Stimulated activated CD8-positive, alpha-beta memory T cell treated with anti-CD3 and anti-CD28 coated beads, Interleukin-4, amount 100 ng/mL, for 4 hours (primary cell): ENCODE measurements at places on chromosomes 2 and 18.

DNA sequence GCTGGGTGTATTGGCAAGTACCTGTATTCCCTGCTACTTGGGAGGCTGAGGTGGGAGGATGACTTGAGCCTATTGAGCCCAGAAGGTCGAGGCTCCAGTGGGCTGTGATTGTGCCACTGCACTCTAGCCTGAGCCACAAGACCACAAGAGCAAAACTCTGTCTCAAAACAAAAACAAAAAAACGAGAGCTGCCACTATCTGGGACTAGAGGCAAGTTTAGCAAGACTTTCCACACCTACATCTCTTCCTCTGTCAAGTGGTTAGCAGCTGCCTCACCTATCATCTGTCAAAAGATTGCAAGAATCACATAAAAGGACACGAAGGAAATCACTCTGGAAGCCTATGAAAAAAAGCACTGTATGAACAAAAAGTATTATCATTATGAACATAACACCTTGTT, 55.2 kb upstream of the RIOK3 start:
- DNase-seq, result no peak

DNA sequence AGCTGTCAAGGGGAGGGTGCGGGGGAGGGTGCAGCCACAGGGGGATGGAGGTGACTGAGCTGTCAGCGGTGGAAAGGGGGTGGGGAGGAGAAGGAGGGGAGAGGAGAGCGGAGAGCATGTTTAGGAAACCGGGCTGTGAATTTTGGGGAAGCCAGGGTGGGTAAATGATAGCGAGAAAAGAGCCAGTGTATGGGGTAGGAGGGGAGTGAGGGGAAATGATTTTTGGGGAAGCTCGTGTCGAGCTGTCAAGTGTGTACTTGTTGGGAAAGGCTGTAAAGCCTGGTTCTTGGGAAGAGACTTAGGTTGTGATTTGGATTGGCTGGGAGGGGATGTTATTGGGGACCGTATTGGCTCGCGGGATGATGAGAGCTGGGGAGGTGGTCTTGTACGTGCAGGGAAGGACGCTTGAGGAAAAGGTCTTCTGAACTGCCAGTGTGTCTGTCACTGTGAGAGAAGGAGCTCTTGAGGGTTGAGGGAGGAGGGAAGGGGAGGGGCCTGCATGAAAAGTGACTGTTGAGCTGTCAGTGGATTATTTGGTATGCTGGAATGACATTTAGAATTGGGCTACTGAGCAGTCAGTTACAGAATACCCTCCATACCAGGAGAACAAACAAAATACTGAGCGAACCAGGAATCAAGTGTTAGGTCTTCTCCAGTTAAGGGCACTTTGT, 1.0 kb downstream of the UBR3 start:
- peak; percentile 26 for DNase-seq

DNA sequence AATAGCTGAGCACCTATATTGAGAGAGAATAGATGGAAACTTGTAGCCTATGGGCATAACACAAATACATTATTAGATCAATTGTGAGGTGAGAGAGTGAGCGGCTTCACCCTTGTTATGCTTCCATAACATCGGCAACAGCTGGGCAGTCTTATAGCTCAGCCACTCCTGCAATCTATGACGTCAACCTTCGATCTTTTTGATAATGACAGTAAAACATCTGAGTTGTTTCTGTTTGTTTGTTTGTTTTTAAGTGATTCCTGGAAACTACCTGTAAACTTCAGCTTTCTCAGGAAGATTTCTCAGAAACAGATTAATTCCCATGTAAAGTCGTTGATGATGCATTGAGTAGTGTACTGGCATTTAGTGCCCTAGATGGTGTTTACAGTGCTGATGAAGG, 90.0 kb downstream of the DSEL start:
- DNase-seq, result no peak

GRCh38 chr2:38485734-38486133, 108.7 kb upstream of the ATL2 start:
- no peak for DNase-seq

- no peak for DNase-seq
Observed at GRCh38 chr2:150379166-150379565, 108.3 kb downstream of the RND3 start.

DNA sequence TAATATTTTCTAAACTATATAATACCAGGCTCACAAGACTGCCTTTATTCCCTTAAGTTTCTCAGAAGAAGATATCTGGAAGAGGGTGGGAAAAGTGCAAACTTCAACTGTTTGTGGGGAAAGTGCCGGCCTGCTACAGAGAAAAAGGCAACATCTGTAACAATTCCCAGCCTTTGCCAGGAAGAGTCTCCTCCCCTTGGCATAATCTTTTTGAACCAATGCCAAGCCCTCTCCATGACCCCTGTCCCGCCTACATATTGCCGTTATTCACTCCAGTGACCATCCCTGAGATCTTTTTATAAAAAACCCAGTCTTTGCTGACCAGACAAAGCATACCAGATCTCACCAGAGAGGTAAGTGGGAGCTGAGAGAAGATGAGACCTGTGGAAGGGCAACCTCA, at the start of gene REG3G:
TSS of gene REG3G (plus strand) at position 282 of the 400 bp plus-strand sequence. CDS start 392 bp downstream, outside the sequence.
- no peak for DNase-seq

DNA sequence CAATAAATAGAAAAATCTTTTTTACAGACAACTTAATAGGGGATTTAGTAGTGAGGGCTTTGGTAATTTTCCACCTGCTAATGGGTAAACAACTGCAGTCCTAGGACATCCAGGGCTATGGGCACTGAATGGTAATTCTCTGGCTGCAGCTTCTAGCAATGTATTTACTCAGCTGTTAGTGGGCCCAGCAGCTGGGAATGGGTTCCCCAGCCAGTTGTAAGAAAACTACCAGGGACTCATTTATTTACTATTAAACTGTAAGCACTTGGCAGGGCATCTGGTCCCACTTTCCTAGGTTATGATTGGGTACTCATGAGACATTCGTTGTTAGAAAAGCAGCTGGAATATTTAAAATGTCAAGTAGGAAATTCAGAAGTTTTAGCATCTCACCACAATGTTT, 363.8 kb upstream of the TRIB2 start:
- DNase-seq, result no peak

GRCh38 chr2:104027321-104027720, 826.6 kb upstream of the POU3F3 start:
- no peak for DNase-seq

GRCh38 chr2:122210898-122211856, 455.7 kb downstream of the TSN start:
- DNase-seq, result no peak

- DNase-seq, result no peak
Observed at GRCh38 chr2:23354554-23354953, 30.4 kb upstream of the KLHL29 start.

- no peak for DNase-seq
Observed at GRCh38 chr18:68984342-68984741, 186.5 kb downstream of the CCDC102B start.

GRCh38 chr2:18527326-18527725, 33.1 kb downstream of the RDH14 start:
- no peak for DNase-seq

- no peak for DNase-seq
Observed at GRCh38 chr2:162243715-162244114, 470 bp upstream of the FAP start.

DNA sequence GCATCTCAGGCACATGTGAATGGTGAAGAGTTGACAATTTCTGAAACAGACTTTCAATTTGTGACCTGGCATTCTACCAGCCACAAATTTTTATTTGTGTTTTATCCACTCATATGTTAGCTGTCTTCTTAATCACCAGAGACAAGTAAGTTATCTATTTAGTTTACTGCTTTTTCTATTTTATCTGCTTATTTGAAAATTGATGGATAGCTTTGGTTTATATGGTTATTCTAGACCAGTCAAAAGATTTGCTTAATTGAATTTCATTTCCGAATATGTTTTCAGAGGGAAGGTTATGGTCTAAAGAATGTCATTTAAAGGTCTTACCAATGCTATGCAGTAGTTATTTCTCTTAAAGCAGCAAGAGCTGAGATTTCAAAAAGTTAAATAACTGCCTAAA, 43.5 kb upstream of the LRRTM1 start:
- no peak for DNase-seq

DNA sequence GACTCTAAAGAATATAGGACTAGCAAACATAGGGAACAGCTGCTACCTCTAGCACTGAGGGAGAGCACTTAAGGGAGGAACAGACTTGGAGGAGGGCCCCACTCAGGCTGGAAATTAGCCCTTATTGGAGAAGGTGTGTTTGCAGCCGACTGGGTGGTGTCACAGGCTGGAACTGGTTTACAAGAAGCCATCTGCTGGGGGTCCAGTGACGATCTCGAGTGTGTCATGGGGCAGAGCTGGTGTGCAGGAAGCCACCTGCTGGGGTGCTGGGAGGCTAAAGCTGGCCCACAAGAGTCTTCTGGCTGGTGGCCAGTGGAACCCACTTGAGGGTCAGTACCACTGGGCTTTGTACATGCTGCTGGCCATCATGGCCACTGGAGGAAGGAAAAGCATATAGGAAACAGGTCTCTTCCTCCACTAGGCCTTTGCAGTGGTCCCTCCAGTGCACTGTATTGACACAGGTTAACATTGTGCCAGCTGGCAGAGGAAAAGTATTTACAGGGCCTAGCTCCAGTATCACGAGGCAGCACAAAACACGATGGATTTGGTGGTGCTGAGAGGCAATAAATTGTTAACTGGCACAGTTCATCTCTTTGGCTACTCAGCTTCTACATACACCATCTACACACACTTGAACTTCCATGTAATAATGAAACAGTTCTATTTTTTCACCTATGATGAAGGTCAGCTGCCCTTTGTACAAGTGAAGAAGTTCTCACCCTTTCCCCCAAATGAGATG, 43.6 kb downstream of the MAP3K20 start:
- no peak for DNase-seq

DNA sequence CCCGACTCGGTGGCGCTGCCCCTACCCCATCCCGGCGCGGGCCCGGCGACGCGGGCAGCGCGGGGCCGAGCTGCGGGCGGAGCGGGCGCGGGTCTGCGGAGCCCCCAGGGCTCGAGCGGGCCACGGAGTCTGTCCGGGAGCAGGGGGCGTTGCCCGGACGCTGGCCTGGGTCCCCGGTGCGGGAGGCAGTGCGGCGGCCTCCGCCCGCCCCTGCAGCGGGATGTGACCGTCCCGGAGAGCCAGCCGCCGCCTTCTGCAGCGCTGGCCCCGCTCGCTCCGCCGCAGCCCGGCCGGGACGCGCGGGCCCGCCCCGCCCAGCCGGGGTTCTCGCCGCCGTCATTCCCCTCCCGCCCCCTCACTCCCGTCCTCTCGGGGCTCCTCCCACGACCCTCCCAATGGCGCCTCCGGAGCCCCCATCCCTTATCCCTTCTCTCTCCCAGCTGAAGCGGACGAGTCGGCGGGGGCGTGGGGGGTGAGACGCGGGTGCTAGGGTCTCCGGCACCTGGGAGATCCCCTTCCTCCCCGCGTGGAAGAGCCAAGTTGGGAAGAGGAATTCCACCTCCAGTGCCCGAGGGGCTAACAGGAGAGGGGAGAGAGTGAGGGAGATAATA, at the start of gene FNDC4:
TSS of gene FNDC4 (minus strand) at position 257 of the 611 bp plus-strand sequence. CDS start 521 bp downstream, outside the sequence.
- DNase-seq, result no peak

DNA sequence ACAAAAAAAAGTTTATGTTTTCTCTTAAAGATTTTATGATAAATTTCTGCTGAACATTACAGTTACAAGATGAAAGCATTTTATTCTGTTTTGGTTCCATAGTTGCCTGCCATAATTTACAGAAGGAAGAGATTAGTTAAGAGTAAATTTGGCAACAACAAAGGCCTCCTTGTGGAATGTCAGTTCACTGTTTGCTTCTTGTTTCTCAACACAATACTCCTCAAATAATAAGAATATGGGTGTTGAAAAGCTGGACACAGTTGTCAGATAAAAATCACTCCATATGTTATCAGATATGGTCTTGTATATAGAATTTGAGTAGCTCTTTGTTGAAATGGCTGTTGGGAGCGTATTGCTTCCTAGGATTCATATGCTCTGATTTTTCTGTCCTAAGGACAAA, 359.5 kb downstream of the CPS1 start:
- DNase-seq, result no peak

DNA sequence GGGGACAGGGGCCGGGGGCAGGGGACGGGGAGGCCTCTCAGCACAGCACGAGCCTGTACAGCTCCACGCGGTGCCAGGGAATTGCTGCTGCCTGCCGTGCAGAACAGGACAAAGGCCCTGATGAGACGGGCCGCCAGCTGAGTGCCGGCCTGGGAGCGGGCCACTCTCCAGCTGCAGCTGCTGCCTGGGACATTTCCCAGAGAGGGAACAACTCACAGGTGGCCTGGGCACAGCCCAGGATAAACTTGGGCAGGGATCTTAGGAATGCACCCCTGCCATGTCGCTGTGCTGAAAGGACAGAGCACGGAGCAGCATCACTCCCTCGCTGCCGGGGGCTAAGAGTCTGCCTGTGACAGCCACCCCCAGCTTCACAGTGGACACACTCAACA, 38.8 kb downstream of the CENPO start:
- DNase-seq, result no peak

DNA sequence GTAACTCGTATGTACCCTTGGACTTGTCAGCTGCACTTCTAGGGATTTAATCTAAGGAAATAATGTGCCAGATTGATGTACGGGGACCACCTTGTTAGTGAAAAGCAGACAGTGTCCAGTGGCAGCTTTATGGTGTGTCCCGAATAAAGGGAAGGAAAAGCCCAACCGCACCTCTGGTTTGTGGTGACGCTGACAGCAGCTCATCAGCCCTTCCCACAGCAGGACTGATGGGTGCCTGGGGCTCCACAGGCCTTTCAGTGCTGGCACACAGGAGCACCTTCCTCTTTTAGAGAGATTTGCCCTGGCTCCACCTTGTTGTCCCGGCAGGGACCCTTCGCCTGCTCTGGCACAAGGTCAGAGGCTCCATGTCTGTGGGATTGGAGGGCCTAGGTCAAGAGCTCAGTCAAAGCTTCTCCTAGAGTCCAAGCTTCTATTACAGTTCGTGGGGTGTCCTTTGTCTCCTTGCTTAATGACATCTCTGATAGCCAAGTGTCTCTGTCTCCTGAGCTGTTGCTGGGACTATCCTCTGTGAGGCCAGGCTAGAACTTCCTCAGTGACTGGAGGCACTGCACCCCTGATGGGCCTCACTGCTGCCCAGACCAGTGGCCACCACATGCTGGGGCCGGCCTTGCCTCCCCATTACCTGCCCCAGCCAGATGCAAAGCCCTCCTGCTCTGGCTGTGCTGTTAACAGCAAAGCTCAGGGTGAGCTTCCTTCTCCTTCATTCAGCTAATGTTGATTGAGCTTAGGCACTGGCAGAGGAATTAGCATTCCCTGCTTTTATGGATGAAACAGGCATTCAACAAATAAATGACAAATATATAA, 33.0 kb upstream of the SCLY start:
- DNase-seq, result no peak

DNA sequence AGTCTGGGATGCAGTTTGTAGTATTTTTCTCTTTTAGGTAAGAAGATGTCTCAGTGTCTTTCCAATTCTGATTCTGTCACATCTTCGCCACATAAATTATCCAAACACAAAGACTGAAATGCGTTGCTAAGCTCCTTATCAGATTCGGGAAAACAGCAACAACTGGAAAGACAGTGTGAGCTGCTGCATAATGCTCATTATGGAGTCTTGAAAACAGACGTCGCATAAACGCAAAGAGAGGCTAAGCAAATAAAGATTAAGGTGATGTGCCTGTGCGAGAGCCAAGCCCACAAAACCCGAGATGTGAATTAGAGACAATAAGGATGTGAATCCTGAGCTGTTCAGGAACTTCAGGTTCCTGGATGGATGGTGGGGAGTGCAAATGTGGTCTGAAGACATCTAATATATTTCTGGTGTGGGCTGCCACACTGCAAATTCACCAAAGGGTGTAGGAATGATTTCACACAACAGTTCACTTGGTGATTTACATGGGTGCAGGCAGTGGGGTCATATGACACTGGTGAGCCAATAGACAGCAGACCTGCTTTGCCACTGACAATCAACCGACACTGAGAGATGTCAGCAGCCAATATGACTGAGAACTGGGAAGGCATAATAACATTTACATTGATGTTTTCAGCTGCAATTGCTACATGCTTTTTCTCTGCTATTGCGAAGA, 195.8 kb downstream of the MTX2 start:
- no peak for DNase-seq
